RPMI8226 (cell line): ENCODE measurements at places on chromosomes 13 and 19.

DNA sequence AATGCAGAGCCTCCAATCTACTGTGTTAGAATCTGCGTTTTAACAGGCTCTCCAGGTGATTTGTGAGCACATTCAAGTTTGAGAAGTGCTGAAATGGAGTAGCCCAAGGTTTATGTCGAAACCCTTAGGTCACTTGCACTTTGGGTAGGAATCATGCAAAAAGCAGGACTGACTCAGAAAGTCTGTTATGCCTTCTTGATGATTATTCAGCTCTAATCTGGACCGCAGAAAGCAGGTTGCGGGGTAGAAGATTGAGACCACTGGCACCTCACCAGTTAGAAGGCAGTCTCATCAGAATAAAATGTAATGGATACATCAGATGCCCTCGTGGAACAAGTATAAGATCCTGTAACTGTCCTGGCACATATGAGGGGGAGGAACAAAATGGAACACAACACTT, 326.3 kb downstream of the DCLK1 start:
- DNase-seq = no peak

DNA sequence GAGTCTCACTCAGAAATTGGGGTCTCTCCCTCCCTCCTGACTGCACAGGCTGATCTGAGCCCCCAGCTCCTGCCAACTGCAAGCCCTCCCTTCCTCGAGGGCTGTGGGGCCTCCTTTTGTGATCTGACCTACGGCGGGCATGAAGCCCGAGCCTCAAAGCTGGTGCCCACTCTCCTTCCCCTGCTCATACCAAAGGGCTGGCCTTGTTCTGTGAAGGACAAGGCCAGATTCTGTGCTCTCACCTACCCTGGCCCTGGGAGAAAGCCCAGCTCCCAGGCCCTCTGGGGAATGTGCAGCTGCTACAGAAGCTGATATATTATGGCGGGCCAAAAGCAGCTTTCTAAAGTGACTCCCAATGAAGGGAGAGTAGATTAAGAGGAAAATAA, 9.0 kb upstream of the ECH1 start:
- no peak for DNase-seq

- no peak for DNase-seq
Observed at GRCh38 chr19:50551034-50551714, 17.1 kb downstream of the LRRC4B start.

DNA sequence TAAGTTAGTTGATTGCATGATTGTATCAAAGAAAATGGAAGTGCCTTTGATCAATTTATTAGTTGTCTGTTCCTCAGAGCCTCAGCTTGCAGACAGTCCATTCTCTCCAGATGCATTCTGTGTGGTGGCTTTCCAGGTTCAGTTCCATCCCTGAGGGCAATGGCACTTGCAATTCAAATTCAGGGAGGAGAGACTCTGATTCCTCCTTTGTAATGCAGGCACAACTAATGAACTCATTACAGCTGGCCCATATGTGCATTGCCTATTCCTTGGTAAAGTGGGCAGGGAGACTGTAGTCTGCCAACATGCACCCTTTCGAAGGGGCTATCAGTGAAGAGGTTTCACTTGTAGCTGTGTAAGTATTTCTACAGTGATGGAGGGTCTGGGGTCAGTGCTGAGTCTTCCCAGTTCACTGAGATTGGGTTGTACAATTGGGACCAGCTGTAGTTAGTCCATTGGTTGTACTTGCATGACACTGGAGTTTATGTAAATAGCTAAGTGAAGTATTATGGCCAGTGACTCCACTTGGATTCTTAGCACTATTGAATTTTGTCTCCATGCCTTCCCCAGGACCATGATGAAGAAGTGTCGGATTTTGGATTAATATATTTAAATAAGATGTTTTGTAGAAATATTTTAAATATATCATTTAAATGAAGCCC, 401.7 kb downstream of the GPC6 start:
- DNase-seq = no peak

GRCh38 chr19:19170873-19171672, 1.0 kb upstream of the MEF2B start:
- no peak for DNase-seq

DNA sequence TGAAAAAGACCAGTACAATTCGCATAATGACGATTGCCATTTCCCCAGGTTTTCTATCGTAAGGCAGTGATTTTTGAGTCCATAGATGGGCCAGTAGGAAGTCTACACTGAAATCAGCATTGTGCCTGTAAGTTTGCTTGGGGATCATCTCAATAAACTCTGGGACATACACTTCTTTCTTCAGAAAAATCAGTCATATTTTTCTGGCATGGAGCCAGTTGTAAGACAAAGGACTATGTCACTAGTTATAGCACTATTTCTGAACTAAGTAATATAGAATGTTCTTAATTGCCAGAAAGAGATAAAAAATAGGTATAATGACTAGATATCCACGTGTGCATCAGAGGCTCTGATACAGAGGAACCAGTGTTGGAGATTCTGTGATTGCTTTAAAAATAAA, 243.5 kb downstream of the LMO7 start:
- no peak for DNase-seq

- no peak for DNase-seq
Observed at GRCh38 chr13:23766939-23767338, 122.3 kb downstream of the MIPEP start.

DNA sequence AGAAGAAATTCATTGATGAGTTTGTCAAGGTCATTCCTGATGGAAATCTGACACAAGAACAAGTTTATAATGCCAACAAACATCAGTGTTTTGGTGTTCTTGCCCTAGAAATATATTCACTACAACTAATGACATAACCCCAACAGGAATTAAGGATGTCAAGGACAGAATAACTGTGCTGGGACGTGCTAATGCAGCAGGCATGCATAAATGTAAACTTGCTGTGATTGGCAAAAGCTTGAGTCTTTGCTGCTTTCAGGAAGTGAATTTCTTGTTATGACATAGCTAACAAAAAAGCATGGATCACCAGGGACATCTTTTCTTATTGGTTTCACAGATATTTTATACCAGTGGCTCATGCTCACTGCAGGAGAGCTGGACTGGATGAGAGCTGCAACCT, 144.6 kb downstream of the KCTD12 start:
- no peak for DNase-seq

GRCh38 chr13:101155920-101156319, 260.4 kb downstream of the NALCN start:
- DNase-seq = no peak

- DNase-seq = no peak
Observed at GRCh38 chr19:38664503-38665211, 17.2 kb downstream of the ACTN4 start.

DNA sequence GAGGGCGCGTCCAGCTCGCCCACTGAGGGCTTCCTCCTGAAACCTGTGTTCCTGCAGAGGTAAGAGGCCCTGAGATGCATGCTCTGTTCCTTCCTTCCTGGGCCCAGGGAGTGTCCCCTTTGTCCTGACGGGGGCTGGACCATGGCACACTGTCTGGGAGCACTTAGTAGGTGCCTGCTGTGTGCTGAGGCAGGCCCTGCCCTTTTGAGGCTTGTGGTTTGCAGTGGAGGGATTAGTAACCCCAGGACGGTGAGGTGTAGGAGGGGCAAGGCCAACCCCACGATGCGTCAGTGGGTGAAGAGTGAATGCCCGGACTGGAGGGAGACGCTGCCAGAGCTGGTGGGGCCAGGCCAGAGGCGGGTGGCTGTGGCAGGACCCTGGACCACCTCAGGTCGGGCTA, 11.2 kb upstream of the F2RL3 start:
- DNase-seq = no peak

DNA sequence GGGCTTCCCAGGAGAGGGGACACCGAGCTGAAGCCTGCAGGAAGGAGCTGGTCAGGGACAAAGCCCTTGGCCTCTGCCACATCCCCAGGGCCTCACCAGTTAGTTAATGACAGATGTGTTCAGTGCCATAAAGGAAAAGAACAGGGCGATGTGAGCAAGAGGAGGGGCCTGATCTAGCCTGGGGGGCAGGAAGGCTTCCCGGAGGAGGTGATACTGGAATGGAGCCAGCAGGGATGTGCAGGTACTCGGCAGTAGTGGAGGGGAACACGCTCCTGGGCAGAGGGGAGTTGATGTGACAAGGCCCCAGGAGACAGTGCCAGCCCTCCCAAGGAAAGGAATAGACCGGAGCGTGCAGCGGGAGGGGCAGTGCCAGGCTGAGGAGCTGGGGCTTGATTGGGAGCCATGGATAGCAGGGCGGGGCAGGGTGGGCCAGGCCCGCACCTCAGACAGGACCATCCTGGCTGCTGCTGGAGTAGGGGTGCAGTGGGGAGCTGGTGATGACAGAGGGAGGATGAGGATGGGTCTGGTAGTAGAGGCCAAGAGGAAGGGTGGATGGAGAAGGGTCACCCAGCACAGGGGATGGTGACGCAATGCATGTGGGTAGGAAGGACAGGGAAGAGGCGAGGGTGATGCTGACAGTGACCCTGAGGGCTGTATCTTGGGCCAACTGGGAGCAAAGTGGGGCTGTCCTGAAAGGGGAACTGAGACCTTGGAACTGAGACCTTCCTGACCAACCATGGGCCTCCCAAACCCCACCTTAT, 4.1 kb downstream of the C19orf33 start:
- no peak for DNase-seq

DNA sequence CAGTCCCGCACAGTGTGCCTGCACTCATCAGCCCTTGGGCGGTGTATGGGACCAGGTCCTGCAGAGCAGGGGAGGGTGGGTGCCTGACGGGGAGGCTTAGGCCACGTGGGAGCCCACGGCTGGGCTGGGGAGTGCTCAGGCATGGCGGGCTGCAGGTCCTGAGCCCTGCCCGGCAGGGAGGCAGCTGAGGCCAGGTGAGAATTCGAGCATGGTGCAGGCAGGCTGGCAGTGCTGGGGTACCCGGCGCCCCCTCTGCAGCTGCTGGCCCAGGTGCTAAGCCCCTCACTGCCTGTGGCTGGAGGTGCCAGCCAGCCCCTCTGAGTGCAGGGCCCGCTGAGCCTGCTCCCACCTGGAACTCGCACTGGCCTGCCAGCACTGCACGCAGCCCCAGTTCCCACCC, 630.9 kb upstream of the PCDH20 start:
- DNase-seq = no peak

GRCh38 chr19:4302243-4302640, at the start of gene TMIGD2:
TSS of gene TMIGD2 (minus strand) at chr19:4302389. CDS start at chr19:4302385, 4 bp downstream.
- no peak for DNase-seq

GRCh38 chr19:39401549-39402345, 4.9 kb upstream of the ZFP36 start:
- peak; percentile 17 for DNase-seq

GRCh38 chr13:25920931-25921330, 130.9 kb downstream of the SHISA2 start:
- DNase-seq = no peak

DNA sequence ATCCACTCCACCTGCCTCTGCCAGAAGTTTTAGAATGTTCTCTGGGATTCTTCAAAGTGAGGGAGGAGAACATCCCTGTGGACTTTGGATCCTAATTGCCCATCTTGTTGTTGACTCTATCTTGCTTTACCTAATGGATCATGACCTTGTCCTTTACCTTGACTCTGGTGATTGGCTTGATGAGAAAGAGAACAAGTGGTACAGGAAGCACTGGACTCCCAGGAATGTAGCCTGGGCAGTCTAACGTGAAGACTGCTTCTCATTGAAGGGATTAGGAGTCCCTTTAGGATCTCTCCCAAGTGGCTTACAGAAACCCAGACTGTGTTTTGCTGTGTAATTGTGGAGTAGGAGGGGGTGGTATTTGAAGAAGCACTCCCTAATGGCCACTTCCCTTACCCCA, 63.9 kb downstream of the SLC10A2 start:
- DNase-seq = no peak

DNA sequence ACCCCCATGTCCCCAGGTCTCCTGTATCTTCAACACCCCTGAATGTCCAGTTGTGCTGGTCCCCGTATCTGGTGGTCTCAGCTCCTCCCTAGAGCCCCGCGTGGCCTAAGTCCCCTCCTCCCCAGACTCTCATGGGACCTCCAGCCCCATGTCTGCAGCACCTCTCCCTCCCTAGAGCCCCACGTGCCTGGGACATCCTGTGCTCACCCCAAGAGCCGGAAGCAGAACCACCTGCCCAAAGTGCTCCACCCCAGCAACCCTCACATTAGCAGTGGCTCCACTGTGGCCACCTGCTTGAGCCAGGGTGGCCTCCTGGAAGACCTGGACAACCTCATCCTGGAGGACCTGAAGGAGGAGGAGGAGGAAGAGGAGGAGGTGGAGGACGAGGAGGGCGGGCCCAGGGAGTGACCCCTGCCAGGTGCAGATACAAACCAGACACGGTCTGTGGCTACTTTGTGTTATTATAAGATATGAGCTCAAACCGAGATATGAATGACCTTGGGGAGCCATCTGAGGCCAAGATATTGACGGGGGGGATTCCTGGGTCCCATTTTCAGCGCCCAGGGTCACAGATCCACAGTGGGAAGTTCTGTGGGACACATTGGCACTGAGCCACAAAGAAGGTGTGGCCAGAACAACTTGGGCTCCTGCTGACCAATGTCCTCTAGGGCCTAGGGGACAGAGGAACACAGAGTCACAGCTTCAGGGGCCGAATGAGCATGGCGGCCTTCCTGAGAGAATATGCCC, 6.0 kb downstream of the SHFL start:
- no peak for DNase-seq

GRCh38 chr13:94598281-94598680, 2.3 kb upstream of the TGDS start:
- DNase-seq = no peak

DNA sequence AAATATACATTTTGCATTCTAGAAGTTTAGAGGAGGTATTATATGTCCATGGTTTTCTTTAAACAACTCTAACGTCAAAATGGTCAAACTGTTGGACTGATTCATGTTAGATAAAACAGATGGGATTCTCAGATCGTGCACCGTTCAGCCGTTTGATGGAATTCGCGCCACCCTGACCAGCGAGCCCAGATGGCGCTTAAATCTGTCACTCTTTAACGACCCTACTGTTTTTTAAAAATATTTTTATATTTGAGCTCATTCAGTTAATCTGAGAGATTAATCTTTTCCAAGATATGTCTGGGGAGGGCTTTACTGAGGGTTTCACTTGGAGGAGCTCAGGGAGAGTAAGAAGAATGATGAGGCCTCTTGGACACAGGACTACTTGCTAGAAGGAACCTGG, 164.4 kb downstream of the TM9SF2 start:
- DNase-seq = no peak

DNA sequence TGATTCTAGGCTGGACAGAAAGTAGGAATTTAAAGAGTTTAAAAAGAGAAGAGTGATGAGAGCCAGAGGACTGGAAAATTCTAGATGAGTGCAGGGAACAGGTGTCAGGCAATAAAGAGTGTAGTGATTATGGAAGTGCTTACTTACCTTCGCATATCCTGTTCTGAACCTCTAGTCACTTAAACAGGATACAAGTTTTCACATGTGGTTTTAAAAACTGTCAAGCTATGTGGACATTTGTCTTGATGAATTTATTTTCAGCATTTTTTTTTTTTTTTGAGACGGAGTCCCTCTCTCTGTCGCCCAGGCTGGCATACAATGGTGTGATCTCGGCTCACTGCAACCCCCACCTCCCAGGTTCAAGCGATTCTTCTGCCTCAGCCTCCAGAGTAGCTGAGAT, 34.3 kb upstream of the IL17D start:
- DNase-seq = no peak

GRCh38 chr19:22332924-22333323, 46.7 kb downstream of the ZNF729 start:
- DNase-seq = no peak
